HTR-8/SVneo (cell line): ENCODE measurements at places on chromosomes 3 and 15.

GRCh38 chr3:13045241-13045903 lies 27.9 kb downstream of the IQSEC1 start:
- DNase-seq, result no peak

GRCh38 chr3:170714122-170714521 lies 128.2 kb upstream of the SLC7A14 start:
- DNase-seq, result no peak

GRCh38 chr3:22994781-22995180 lies 208.3 kb upstream of the UBE2E2 start:
- no peak for DNase-seq

- no peak for DNase-seq
These were observed 146.1 kb upstream of the UMPS start for GRCh38 chr3:124584245-124584551.

GRCh38 chr3:128269006-128269775 lies 115.9 kb downstream of the EEFSEC start:
- no peak for DNase-seq

- no peak for DNase-seq
These were observed 2.9 kb downstream of the FBXL22 start for GRCh38 chr15:63600001-63600615.

GRCh38 chr3:187783098-187783497 lies 37.8 kb upstream of the BCL6 start:
- peak; percentile 23 for DNase-seq

- no peak for DNase-seq
These were observed 365.0 kb upstream of the EPHA6 start for GRCh38 chr3:96449346-96449745.

DNA sequence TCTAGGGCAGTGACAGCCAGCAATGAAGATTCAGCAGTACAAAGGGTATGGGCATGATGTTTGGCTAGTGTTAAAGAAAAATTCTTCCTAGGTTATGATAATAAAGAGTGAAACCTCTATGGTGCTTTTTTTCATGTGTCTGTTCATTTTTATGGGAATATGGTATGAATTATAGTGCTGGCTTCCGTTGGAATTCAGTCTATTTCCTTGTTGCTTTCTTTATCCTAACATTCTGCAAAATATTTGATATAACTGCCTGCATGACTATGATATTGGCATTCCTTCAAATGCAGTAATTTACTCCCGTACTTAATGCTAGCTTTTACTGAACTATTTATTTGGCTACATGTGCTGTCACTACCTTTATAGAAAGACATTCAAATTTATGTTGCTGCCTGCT lies 57.6 kb upstream of the ATP11B start:
- DNase-seq, result peak; percentile 38

DNA sequence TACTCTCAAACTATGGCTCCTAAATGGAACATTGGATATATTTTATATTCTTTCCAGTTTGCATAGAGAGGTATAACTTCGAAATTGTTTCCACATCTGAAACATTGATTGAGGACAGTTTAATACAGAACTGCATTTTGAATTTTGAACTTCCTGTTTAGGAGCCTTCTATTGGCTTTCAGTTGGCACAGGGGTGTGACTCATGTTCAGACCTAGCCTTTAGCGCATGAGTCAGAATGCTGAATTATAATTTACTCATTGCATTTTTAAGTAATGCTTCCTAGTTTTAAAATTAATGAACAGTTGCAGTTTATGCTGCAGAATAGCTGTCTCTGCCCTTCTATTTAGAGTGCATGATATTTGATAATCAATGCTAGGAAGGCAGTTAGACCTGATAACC lies 751.7 kb downstream of the CADM2 start:
- DNase-seq, result no peak

DNA sequence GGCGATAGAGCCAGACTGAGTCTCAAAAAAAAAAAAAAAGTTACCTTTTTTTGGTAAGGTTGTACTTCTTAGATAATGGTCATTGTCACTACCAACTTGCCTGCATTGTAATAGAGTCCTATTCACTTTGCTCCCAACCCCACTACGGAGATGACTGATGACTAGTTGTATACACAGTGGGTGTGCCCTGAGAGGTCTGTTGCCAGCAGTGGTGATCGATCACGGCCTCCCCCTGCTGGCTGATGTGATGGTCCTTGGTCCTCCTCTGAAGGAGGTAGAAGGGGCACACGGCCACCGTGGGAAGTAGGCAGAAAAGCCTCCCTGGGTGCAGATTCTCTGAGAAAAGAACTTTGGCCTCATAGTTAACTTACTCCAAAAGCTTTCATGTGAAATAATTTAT lies 10.7 kb downstream of the GCNT3 start:
- peak; percentile 70 for DNase-seq

- no peak for DNase-seq
These were observed 124.1 kb upstream of the GOLGA6L6 start for GRCh38 chr15:20665653-20666052.

DNA sequence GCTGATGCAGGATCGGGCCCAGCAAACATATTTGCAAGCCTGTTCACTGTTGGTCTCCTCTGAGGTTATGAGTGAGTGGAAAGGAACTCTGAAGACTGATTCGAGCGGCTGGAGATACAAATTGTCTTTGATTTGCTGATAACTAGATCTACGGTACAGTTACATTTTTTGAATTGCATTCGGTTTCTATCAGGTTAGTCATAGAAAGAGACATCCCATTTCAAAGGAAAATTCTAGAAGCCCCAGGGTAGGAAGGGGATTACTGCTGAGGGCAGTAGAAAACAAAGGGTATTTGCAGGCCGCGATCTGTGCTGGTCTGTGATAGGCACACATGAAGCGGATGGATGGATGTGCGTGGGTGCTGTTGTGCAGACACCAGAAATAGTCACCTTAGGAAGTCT lies 228.4 kb downstream of the ITPR1 start:
- no peak for DNase-seq

GRCh38 chr3:99943931-99944761 lies 126.5 kb downstream of the CMSS1 start:
- DNase-seq, result no peak

DNA sequence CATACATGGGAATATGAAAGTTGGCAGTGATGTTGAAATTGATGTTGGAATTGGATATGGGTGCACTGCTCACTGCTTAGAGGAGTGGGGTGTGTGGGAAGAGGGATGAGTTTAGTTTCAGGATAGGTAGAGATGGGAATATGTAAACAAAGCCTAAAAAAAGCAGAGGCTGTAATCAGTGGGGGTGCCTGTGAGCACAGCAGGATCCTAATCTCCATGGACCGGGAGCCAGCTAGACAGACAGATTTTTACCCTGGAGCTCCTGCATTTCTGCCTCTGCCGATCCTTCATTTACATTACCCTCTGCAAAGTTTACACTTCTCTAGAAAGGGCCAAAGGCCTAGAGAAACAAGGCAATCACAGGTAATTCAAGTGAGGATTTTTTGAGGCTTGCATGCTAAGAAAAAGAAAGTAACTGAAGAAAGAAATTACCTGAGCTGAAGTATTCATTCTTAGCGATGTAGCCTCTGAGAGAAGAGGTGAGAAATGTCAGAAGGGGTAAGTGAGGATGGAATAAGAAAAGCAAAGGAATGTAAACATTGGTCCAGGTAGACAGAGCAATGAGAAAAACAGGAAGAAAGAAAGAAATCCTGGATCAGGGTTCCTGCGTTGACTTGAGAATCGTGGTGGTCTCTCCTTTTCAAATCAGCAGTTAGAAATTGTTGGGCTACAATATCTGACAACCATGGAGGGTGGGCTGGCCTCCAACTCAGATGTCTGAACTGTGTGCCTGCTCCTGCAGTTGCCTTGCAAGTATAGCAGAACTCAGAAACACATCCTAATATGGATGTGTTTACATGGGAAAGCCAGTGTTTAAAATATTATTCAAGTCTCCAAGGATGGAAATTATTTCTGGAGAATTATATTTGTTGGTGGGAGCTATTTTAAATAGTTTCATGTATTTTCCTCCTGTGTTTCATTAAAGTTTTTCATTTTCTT lies 79.8 kb downstream of the CRTC3 start:
- DNase-seq, result no peak

DNA sequence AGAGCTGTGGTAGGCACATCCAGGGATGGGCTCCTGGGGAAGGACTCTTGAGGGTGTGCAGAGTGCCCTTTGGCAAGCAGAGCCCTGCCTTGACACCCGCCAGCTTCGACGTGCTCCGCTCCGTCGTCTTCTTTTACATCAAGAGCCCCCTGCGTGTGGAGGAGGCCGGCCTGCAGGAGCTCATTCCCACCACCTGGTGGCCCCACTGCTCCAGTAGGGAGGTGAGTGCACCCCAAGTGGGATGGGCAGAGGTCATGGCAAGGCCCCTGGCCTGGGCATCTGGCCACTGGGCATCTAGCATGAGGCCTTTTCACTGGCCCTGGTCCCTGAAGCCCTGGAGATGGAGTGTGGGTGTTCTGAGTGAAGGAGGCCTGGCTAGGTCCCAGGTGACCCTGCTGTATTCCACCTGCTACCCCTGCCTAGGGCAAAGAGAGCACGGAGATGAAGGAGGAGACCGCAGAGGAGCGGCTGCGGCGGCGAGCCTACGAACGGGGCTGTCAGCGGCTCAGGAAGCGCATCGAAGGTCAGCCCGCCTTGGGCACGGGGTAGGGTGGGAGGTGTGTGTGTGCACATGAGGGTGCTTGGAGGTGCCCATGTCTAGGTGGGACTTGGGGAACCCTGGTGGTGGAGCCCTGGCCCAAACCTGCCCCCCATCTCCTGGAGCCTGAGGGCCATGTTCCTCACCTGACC lies 12.2 kb downstream of the RNF123 start:
- no peak for DNase-seq

GRCh38 chr3:71243229-71243628 lies 340.3 kb downstream of the FOXP1 start:
- DNase-seq, result no peak

DNA sequence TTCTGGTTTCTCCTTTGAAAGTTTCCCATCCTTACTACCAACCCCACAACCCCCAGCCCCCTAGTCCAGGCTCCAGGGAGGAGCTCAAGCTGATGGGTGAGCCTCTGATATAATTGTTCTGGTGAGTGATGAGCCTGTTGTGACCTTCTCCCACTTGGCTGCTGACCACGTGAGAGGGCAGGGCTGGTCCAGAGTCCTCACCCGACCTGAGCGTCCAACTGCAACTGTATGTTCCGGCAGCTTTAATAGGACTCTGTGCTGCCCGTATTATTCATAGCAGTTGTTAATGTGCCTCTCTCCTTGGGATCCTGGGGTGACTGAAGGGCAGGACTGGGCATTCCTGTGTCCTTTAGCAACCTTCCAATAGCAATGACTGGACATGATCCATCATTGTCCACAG lies 56.2 kb downstream of the B3GNT5 start:
- DNase-seq, result no peak

- DNase-seq, result no peak
These were observed 31.2 kb downstream of the BCHE start for GRCh38 chr3:165805946-165806561.

DNA sequence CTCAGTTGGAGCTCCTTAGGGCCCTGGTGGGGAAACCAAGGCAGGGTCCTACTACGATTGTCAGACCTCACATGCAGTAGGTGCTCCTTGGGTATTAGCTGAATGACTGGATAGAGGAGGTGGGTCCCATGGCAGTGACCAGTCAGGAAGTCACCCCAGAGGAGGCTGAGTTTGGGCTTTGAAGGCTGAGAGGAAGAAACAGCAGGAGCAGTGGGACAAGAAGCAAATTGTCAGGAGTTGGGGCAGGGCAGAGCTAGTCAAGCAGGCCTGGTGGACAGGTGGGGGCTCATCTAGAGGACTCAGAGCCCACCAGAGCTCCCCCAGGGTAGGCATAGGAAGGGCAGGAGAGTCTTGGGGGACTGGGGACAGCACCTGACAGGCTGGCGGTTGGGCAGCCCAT lies 3.1 kb downstream of the NBEAL2 start:
- no peak for DNase-seq

DNA sequence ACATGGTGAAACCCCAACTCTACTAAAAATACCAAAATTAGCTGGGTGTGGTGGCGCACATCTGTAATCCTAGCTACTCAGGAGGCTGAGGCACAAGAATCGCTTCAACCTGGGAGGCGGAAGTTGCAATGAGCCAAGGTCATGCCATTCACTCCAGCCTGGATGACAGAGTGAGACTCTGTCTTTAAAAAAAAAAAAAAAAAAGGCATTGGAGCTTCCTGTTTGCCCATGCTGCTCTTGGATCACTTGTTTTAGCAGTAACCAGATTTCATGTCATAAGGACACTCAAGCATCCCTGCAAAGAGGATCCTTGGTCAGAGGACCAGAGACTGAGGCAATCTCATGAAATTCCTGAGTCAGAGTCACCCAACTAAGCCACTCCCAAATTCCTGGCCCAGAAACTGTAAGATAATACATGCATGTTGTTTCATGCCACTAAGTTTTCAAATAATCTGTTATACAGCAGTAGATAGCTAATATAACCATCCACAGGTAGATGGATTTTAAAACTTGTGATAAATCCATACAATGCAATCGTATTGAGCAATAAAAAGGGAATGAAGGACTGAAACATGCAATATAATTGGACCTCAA lies 82.0 kb upstream of the XXYLT1 start:
- DNase-seq, result peak; percentile 53

DNA sequence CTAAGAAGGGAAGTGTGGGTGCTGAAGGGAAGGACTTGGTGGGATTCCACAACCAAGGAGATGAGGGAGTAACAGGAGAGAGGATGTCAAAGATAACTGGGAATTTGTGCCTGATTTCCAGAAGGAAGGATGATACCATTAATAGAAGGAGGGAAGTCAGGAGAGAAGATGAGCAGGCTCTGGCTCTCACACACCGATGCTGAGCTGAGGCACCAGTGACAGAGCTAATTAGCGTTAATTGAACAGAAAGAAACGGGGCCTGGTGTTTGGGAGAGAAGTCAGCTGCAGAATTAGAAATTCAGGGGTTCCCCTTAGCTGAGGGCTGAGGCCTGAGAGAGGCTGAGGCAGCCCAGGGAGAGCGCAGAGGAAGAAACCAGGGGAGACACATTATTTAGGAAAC lies 11.9 kb upstream of the PDIA5 start:
- DNase-seq, result no peak

- no peak for DNase-seq
These were observed 391.4 kb downstream of the LRTM1 start for GRCh38 chr3:54536450-54536849.

DNA sequence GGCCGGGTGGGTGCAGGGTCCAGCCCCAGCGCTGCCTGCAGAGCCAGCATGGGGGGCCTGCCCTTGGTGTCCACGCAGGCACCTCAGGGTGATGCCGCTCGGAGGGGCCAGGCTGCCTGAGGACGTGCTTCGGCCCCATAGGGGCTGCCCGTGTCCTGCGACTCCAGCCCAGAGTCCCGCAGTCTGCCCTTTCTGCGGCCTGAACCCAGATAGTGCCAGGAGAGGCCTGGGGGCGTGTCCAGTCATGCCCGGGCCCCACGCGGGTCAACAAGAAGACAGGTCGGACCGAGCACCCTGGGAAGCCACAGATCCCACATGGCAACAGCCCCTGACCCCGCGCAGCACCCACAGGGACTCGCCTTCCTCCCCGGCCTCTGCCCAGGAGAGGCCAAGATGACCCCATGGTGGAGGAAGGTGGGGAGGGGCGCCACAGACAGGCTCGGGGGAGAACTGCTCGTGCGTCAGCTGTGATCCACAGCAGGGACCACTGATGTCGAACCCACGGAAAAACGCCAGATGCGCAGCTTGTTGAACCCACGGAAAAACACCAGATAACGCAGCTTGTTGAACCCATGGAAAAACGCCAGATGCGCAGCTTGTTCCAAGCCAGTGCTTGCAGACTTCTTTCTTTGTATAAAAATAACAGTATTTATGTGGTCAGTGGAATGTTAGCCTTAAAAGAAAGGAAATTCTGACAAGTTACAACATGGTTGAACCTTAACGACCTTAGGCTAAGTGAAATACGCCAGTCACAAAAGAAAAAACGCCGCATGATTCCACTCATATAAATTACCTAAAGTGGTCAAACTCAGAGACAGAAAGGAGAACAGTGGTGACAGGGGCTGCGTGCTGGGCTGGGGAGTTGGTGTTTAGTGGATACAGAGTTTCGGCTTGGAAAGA lies 28.5 kb downstream of the CYFIP1 start:
- DNase-seq, result no peak

- DNase-seq, result no peak
These were observed 31.1 kb downstream of the SERP1 start for GRCh38 chr3:150515210-150515609.
